IgD-negative memory B cell (primary cell): ENCODE measurements at places on chromosomes 6 and 20. TPM values are rescaled to one million over a fixed set of nuclear protein-coding genes. Genes with fewer than 3 reads are reported as not detected.

Gene NHLRC1
- polyA plus RNA-seq: 0.40 TPM

Gene MICB
- 9.3 TPM for polyA plus RNA-seq

Gene SLC52A3
- polyA plus RNA-seq: not detected

Gene BPIFA1
- not detected for polyA plus RNA-seq

Gene SCUBE3
- polyA plus RNA-seq: 0.09 TPM

Gene BPIFB1
- polyA plus RNA-seq: not detected

Gene FABP7
- not detected for polyA plus RNA-seq

Gene THBD
- not detected for polyA plus RNA-seq

Gene FYN
- polyA plus RNA-seq: 45.9 TPM

Gene IL17A
- not detected for polyA plus RNA-seq

Gene DHX16
- polyA plus RNA-seq: 21.6 TPM

Gene SEL1L2
- not detected for polyA plus RNA-seq

Gene PNPLA1
- polyA plus RNA-seq: 0.19 TPM

Gene OVOL2
- not detected for polyA plus RNA-seq

Gene SNX3
- 432 TPM for polyA plus RNA-seq

Gene SPEF1
- polyA plus RNA-seq: not detected

Gene SLC22A23
- 0.35 TPM for polyA plus RNA-seq

Gene TBXT
- not detected for polyA plus RNA-seq

Gene TGM2
- 7.1 TPM for polyA plus RNA-seq

Gene ALDH5A1
- 16.0 TPM for polyA plus RNA-seq

Gene HLA-F
- polyA plus RNA-seq: 393 TPM

Gene HFE
- 7.2 TPM for polyA plus RNA-seq

Gene TSHZ2
- 0.73 TPM for polyA plus RNA-seq

Gene ENPP1
- 0.34 TPM for polyA plus RNA-seq

Gene TGM3
- polyA plus RNA-seq: not detected

Gene BTN2A1
- 16.9 TPM for polyA plus RNA-seq

Gene PCK1
- polyA plus RNA-seq: not detected

Gene OR14J1
- polyA plus RNA-seq: not detected

Gene ABRACL
- polyA plus RNA-seq: 62.0 TPM

Gene FLRT3
- not detected for polyA plus RNA-seq

Gene GJA1
- not detected for polyA plus RNA-seq

Gene SLC13A3
- polyA plus RNA-seq: not detected

Gene CLPSL2
- not detected for polyA plus RNA-seq

Gene HTR1E
- polyA plus RNA-seq: not detected

Gene PBX2
- polyA plus RNA-seq: 3.3 TPM

Gene BEND6
- not detected for polyA plus RNA-seq

Gene HLA-DQA1
- polyA plus RNA-seq: 377 TPM

Gene RTF2
- 130 TPM for polyA plus RNA-seq

Gene LGSN
- not detected for polyA plus RNA-seq

Gene KCNK5
- polyA plus RNA-seq: not detected

Gene ADGRF5
- not detected for polyA plus RNA-seq

Gene DYNLT2
- polyA plus RNA-seq: 1.0 TPM

Gene GLP1R
- polyA plus RNA-seq: not detected

Gene FAM8A1
- 2.3 TPM for polyA plus RNA-seq

Gene BPIFB4
- polyA plus RNA-seq: not detected
